ENCODE measurements at places on chromosomes 12 and 14. TPM values are rescaled to one million over a fixed set of nuclear protein-coding genes. Genes with fewer than 3 reads are reported as not detected.

The KRT77 gene
- total RNA-seq, result not detected

- no peak for DNase-seq
Observed at GRCh38 chr12:54304187-54304810, 3.5 kb upstream of the NFE2 start.

DNA sequence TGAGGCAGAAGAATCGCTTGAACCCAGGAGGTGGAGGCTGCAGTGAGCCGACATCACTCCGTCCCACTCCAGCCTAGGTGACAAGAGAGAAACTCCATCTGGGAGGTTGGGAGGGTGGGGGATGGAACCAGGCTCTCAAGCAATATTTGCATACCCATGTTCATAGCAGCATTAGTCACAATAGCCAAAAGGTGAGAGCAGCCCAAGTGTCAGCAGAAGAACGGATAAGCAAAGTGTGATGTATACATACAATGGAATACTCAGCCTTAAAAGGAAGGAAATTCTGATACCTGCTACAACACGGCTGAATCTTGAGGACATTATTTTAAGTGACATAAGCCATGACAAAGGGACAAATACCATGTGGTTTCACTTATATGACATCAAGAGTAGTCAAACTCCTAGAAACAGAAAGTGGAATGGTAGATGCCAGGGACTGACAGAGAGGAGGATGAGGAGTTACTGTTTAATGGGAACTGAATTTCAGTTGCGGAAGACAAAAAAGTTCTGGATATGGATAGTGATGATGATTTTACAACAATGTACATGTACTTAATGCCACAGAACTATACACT lies 11.6 kb downstream of the DAD1 start:
- no peak for DNase-seq

The MANSC4 gene
- total RNA-seq, result not detected

The ZNF385A gene
- total RNA-seq, result 6.0 TPM

DNA sequence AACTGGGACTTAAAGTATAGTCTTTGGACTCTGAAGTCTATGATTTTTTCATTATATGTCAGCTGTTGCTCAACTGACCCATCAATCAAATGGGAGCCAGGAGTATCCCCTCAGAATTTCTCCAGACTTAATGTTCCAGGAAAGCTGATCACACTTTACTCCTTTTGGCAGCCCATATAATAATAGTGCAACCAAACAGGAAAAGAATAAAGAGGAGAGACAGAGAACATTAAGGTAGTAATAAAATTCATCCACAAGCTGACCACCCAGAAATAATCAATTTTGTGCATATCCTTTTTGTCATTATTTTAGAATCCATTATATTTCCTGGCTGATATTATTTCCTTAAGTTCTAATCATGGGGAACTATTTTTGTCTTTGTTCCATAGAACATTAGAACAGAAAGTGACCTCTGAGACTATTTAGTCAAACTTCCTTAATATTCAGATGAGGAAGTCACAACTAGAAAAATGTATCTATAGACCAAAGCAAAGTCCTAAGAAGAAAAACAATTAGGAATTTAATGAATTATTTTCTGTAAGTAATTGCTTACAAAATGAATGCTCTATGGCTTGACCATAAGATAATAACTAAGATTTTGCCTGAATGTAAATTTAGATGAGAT lies 238.1 kb upstream of the SEL1L start:
- no peak for DNase-seq

- peak; percentile 62 for DNase-seq
Observed at GRCh38 chr12:118984161-118984943, 3.0 kb downstream of the SRRM4 start.

The LRP1-AS gene
- not detected for total RNA-seq

- DNase-seq, result no peak
Observed at GRCh38 chr14:90034156-90034555, 27.6 kb upstream of the KCNK13 start.

GRCh38 chr12:101967506-101967905 lies 90.1 kb downstream of the DRAM1 start:
- no peak for DNase-seq

The WNT1 gene
- total RNA-seq, result not detected

The HOXC12 gene
- total RNA-seq, result not detected

DNA sequence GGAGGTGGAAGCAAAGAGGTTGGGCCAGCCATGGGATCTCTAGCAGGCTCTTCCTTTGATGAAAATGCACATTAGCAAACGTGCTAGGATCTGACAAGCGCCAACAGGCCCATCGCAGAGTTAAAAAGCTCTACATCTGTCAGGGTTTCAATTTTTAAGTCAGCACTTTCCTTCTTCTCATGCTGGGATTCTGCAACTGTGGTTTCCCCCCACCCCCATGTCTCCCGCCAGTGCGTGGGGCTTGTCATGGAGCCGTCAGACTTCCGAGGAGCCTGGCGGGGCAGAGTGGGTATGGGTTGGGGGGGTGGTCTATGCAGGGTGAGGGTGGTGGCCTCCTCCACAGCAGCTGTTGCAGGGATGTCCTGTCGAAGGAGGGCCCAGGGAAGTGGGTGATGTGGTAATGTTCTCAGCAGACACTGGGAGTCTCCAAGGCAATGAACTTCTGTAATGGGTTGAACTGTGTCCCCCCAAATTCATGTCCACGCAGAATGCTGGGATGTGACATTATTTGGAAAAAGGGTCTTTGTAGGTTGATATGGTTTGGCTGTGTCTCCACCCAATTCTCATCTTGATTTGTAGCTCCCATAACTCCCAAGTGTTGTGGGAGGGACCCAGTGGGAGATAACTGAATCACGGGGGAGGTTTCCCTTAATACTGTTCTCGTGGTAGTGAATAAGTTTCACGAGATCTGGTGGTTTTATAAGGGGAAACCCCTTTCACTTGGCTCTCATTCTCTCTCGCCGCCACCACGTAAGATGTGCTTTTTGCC lies 115.2 kb upstream of the MAP1LC3B2 start:
- DNase-seq, result no peak

- no peak for DNase-seq
Observed at GRCh38 chr12:6959058-6959804, 8.1 kb downstream of the PTPN6 start.

DNA sequence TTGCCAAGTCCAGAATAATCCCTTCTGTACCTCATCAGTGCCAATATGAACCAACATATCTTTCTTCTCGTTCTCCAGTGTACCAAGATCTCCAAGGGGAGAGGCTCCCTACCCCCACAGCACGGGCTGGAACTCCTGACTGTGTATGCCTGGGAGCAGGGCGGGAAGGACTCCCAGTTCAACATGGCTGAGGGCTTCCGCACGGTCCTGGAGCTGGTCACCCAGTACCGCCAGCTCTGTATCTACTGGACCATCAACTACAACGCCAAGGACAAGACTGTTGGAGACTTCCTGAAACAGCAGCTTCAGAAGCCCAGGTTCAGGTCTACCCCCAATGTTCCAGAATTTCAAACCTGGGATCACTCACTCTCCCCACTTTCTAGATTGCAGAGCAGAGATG lies 10.5 kb upstream of the OAS2 start:
- no peak for DNase-seq

DNA sequence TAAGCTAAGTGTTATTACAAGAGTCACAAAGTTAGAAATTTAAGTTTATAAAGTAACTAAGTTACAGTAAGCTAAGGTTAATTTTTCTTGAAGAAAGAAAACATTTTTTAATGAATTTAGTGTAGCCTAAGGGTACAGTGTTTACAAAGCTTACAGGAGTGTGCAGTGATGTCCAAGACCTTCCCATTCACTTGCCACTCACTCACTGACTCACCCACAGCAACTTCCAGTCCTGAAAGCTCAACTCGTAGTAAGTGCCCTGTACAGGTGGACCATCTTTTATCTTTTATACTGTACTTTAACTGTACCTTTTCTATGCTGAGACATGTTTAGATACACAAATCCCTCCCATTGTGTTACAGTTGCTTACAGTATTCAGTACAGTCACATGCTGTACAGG lies 60.9 kb upstream of the TMEM263 start:
- DNase-seq, result no peak

DNA sequence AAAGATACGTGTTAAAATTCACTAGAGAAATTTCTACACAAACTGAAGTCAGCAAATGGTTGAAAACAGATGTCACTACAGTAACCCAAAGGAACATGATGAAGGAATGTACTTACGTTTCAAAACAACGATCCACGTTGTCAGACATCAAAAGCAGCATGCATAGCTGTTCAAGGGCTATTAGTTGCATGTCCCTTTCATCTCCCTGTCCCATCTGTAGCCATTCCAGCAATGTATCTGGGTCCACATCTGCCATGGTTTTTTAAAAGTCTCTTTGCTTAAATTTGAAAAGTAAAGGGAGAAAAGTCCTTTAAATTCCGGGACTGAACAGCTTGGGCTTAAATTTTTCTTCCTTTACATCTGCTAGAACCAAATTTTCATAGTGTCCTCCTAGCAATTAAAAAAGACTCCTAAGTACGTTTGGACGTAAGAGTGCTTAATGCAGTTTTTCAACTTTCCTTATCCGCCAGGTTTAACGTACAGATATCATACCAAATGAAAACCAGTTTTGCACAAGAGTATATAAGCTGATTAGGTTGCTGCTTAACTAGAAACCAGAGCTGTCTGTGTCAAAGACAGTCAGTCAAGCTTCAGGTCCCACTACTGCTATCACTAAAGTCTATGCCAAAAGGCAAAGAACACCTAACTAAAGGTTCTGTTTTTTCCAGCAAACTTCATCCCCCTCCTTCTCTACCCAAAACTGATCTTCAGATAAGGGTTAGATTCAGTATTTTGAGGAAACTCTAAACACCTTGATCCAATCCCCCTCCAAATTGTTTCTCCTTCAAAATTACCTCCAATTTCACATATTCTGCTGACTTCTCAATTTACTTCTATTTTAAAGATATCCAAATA lies 1.7 kb downstream of the HECTD1 start:
- DNase-seq, result peak; percentile 34

DNA sequence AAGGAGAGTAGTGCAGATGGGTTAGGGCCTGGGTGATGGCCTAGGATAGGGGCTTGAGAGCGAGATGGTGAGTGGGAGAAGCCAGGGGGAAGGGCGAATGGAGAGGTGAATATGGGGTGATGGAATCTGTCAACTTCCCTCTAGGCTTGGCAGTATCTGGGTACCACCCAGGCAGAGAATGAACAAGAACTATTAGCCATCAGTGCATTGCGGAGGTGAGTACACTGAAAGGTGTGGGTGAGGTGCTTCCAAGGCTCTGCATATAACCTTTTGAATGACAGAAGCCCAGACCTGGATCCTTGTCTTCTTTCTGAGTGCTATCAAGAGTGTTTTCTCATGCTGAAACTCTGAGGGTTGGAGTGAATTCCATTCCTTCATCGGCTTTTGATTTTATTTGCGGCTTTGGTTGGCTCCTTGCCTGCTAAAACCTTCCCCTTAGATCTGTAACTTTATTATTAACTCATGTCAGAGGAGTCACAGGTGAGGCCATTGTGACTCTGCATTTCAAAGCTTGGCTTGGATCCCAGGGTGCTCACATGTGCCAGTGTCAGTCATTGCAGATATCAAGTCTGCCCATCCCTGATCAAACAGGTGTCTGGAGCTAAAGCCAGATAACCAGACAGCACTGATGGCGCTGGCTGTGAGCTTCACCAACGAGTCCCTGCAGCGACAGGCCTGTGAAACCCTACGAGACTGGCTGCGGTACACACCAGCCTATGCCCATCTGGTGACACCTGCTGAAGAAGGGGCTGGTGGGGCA lies 18.6 kb downstream of the PEX5 start:
- no peak for DNase-seq

DNA sequence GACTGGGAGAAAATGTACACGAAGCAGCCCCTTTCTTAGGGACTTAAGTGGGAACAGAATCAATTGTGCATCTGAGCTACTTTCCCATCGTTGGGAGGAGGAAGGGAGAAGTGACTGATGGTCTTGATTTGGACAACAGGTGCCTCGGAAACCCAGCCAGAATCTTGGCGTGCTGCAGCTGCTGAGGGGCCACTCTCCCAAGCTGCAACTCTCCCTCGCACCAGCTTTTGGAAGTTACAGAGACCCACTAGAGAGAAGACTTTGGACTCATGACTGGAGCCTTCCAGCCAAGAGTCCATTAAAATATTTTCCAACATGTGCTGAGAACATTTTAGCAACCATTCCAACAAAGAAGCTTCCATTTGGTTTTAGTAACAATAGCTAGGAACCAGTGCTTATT lies 52.3 kb downstream of the GNS start:
- DNase-seq, result no peak

GRCh38 chr14:75742867-75743266 lies 81.8 kb downstream of the TTLL5 start:
- DNase-seq, result no peak

- DNase-seq, result no peak
Observed at GRCh38 chr12:107374161-107374840, 281.0 kb upstream of the CRY1 start.

DNA sequence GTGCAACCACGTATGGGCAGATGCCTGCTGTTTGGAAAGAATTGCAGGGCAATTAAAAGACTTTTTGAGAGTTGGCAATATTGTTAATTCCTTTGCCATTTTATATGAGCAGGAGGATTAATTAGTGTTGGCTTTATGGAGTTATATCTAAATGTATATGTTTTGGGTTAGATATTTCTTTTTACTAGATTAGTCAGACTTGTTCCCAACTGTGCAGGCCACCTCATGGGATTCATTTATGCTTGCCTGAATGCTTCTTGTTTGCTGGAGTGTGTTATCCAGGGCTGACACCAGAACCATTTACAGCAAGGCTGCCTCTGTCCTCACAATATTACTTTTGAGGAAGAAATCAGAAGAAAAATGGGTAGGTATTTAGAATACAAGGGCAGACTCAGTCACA lies 192.5 kb downstream of the KTN1 start:
- no peak for DNase-seq

DNA sequence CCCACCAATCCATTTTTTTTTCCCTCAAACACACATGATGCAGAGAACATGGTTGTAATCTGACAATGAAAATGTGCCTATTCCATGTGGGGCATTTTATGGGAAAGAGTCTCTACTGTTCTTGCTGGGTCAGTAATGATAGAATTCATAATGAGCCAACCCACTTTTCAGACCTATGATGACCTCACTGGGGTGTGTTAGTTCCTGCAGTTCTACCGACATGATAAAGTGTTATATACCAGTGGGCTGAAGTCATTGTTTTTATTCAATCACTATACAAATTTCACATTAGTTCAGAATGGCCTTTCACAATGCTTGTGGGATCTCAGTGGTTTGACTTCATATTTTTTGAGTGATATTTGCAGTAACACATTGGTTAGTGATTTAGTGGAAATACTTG lies 47.5 kb downstream of the PPFIBP1 start:
- no peak for DNase-seq

The ABCB9 gene
- 7.4 TPM for total RNA-seq

DNA sequence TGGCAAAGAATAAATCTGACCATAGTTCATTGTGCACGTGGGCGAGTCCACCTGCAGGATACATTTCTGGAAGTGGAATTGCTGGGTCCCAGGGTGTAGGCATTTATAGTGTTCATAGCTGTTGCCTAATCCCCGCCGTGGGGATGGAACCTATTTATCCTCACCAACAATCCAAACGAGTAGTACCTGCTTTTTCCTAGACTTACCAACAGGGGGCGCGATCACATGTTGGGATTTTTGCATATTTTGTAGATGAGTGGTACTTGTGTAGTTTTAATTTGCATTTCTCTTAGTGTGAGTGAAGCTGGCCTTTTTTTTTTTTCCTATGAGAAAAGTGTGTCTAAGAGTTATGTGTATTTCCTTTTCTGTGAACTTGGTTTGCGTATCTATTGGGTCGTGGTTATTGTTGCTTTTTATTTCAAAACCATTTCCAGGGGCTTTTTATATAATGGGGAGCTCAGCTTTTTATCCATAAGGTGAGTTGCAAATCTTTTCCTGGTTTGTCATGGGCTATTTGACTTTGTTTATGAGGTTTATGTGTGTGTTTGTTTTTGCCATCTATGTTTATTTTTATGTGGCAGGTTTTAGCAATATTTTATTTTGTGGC lies 67.2 kb downstream of the CCDC92 start:
- peak; percentile 53 for DNase-seq

- no peak for DNase-seq
Observed at GRCh38 chr12:15477761-15478160, 155.5 kb downstream of the PTPRO start.

All from G401 (cell line).